ENCODE measurements at places on chromosomes 5 and 9.
A peak's percentile ranks its signal among the peaks of the same experiment; 100 is the strongest.

DNA sequence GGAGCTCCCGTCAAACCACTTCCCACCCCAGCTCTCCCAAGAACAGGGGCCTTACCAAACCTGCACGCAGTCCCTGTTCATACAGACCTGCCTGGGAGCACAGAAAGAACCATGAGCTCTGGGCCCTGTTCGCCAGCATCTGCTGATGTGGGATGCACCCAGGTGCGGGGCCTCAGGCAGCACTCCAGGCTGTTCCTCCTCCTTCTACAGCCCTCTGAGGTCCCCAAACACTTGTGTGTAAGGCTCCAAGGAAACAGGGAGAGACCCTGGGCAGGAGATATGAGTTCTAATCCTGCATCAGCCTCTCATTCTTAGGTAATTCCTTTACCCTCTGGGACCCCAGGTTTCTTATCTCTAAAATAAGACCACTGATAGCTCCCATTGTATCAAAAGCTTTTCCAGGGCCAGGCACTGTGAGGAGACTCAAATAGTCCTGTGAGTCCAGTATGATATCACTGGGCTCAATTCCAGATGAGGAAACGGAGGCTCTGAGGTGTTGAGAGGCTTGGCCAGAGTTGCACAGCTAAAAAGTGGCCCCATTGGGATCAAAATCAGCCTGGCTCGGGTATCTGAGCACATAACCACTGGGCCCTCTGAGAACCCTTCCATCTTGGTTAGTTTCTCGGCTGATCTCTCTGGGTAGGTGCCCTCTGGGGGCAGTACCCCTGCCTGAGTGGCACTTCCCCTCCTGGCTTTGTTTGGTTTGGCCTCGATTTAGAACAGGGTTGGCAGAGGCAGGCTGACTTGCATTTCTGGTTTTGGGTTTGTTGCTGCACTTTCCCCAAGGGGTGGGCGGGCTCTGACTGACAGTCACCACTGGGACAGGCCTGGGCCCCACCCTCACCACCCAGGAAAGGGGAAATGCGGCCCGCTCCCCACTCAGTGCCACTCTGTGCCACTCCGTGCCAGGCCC lies 116.8 kb downstream of the RGS3 start:
- peak; percentile 83 for DNase-seq

DNA sequence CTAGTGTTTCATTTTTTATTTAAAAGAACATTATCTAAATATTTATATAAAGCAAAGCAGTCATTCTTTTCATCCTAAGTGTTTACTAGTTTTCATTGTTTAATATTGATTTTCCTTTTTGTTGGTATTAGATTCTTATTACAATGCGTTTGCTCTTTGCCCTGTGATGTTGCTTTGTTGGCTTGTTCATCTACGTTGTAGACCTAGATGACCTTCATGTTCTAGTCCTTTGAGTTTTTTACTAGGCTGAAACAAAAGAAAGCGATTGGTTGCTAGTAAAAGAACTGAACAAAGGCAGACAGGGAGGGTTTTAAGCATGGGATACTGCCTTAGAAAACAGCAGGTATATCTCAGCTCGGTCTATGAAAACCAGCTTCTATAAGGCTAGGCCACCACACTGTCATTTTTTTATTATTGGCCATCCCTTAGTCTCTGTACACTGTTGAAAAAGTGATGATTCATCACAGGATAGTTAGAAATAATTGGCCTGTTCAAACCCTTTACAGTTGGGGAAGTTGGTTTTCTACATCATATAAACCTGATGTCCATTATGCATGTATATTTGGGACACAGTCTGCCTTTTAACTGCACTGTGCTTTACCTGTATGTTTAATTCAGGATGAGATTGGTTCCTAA lies 119.0 kb downstream of the ZCCHC7 start:
- no peak for DNase-seq

DNA sequence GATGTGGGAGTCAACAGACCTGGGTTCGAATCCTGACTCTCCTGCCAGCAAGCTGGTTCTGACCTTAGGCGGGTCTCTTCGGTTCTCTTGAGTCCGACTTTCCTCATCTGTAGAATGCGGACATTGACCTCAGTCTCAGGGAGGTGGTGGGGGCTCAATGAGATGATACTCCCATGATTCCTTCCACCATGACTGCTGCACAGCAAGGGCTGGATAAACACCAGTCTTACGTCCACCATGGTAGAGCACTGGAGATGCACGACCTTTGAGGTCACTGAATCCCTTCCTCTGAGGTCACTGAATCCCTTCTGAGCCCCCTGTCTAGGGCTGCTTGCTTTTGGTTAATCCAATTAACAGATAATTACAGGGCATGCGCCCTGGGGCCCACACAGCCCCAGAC lies 12.5 kb upstream of the SMIM23 start:
- no peak for DNase-seq

DNA sequence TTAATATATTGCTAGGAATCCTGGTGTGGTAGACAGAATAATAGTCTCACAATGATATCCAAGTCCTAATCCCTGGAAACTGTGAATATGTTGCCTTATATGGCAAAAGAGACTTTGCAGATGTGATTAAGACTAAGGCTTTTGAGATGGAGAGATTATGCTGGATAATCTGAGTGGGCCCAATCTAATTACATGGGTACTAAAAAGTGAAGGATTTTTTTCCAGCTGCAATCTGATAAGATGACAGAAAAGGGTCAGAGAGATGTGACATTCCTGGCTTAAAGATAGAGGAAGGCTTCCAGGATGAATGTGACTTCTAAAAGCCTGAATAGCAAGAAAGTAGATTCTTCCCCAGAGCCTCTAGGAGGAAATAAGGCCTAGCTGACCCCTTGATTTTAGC lies 80.7 kb upstream of the MPDZ start:
- DNase-seq: no peak

GRCh38 chr5:58072300-58072965 lies 387.5 kb downstream of the PLK2 start:
- DNase-seq: no peak

- no peak for DNase-seq
Measured at GRCh38 chr5:155101697-155102096, 88.1 kb downstream of the KIF4B start.

GRCh38 chr5:143701493-143701892 lies 110.5 kb upstream of the HMHB1 start:
- no peak for DNase-seq

DNA sequence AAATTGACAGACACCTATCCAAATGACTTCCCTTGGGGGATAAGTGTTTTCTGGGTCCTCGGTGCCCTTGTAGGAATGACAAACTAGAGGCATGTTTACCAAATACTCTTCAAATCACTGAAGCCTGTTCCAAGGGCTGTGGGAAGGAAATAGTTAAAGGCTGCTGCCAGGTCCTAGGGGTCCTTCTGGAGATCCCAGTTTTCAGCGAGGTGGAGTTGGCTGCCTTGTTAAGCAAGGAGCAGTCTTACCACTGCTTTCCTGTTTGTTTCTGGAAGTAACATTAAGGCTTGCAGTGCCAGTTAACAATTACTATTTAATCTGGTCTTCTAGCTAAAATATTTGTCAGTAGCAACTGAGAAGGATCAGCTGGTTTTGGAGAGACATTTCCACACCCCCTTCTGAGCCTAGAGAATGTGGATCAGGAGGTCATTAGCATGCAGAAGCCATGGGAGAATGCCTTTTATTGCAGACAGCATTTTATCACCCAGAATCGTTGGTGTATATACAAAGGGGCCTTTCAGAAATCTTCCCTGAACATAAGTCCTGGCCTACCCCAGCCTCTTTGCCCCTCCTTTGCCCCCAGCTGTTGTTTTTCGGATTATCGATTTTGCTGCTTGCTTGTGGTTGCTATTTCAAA lies 238.8 kb downstream of the DMAC1 start:
- no peak for DNase-seq

DNA sequence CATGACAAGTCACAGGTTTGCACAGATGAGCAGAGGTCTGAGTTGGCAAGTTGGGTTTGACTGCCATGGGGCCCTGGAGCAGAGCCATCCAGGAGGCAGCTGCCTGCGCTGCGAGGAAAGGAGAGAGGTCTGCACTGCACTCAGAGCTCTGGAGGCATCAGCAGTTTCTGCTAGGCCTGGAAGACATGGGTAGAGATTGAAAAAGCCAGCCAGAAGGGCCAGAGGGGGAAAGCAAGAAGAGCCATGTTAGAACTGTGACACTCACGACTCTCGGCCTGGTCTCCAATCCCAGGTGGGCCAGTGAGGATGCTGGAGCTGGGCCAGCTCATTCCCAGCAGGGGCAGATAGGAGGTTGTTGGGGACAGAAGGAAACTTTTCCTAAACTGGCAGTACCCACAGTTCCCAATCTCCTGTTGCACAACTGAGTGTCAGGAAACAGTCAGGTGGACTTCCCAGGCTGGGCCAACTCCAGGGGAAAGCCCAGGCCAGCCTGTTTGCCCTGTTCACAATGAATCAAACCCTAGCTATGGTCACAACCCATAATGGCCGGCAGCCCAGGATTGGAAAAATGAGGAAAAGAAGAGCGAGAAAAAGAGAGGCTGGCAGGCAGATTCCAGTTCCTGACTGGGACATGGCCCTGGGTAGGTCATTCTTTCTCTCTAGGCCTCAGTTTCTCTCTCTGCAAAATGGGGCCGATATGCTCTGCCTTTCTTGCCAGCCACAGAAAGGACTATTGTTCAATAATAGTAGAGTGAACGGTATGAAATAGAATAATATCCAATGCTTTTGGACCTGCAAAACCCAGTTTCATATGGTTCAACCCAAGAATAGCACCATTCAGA lies 7.8 kb upstream of the ORM1 start:
- DNase-seq: peak; percentile 10

- no peak for DNase-seq
Measured at GRCh38 chr5:143281226-143281625, 122.3 kb downstream of the NR3C1 start.

- DNase-seq: no peak
Measured at GRCh38 chr5:65329266-65329665, 152.5 kb downstream of the ADAMTS6 start.

GRCh38 chr5:142803428-142804125 lies 33.4 kb downstream of the ARHGAP26 start:
- no peak for DNase-seq

DNA sequence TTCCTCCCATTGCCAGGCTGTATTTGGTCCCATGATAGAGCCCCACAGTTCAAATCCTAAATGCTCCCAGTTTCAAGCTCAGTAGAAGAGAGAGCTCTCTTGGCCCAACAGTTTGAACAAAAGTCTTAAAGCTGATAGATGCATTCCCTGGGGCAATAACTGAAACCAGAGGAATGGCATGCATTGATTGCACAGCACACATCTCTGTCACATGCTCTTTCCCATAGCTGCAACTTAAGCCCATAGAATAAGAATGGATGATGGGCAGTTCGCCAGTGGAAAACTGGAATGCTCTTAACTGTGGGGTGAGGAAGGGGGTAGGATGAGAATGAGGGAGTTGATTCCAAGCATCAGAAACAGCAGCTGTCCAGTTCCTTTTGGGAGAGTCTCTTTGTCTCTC lies 1942.4 kb upstream of the WWC1 start:
- DNase-seq: no peak

- no peak for DNase-seq
Measured at GRCh38 chr9:117076571-117077290, 338.1 kb downstream of the ASTN2 start.

DNA sequence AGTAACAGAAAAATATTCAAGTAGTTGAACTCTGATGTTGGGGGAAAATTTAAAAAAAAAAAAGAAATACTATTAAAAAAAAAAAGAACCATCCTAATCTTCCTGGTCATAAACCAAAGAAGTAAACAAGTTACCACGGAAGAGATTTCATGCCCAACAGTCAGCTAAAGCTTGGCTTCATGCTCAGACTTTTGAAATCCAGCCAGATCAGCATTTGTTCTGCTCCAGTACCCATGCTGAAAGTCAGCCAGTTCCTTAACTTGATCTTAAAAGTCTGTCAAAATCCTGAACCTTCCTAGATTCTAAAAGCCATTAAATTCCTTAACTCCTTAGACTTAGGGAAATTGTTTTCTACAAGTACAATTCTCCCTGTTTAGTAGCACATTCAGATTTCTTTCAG lies 908.7 kb upstream of the CDH9 start:
- no peak for DNase-seq

- DNase-seq: peak; percentile 86
Measured at GRCh38 chr5:147453875-147454814, 55.7 kb downstream of the DPYSL3 start.

DNA sequence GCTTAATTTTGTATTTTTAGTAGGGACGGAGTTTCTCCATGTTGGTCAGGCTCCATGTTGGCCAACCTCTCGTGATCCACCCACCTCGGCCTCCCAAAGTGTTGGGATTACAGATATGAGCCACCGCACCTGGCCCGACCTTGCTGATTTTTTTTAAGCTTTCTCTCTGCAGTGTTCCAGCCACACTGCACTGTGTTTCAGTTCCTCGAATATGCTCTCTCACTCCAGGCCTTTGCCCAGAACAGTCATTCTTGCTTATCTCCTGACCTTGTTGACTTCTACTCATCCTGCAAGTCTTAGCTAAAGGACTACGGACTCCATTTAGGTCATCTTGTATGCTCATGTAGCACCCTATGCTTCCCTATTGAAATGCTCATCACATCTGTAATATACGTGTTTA lies 3.3 kb downstream of the SNAPC3 start:
- no peak for DNase-seq

GRCh38 chr9:68522954-68523353 lies 17.7 kb downstream of the TMEM252 start:
- DNase-seq: no peak

DNA sequence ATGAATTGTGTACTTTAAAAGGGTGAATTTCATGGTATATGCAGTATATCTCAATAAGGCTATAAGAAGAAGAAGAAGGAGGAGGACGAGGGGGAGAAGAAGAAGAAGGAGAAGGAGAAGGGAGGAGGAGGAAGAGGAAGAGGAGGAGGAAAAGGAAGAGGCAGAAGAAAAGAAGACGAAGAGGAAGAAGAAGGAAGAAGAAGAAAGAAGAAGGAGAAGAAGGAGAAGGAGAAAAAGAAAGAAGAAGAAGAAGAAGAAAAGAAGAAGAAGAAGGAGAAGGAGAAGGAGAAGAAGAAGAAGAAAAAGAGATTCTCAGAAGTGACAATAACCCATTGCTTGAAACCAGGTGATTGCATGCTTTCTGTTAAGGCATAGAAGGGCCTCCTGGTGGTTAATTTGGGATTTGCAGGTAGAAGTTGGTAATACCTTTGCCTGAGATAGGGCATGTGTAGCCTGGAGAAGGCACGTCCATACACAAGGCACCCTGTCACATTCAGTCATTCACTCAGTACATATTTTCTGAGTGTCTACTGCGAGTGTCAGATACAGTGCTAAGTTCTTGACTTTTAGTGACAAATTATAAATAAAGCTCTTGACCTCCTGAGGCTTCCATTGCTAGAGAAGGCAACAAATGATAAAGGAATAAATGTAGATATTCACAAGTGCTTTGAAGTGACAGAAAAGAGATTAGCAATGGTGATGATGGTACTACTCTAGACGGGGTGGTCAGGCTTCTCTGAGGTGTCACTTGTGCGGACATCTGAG lies 231.3 kb downstream of the NPR3 start:
- DNase-seq: peak; percentile 21

DNA sequence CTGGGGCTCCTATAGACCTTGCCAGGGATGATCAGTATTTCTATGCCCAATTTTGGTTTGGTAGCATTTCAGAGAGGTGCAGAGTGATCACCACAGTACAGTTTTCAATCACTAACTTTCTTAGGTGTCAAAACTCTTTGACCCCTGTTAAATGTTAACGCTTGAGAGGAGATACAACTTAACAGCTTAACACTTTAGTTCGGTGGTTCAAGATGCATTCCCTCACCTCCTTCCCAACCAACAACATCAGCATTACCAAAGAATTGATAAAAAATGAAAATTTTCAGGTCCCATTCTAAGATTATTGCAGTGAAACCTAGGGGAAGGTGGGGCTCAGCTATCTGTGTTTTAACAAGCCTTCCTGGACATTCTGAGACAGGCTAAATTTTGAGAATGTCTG lies 16.2 kb downstream of the ALDH1A1 start:
- no peak for DNase-seq

- no peak for DNase-seq
Measured at GRCh38 chr5:94613583-94613982, 4.8 kb downstream of the KIAA0825 start.
